Vagina (tissue), 2 donors: ENCODE measurements at places on chromosomes 3 and 15. TPM values are rescaled to one million over a fixed set of nuclear protein-coding genes. Genes with fewer than 3 reads are reported as not detected.

- H3K27ac ChIP-seq: peak overlapping the region; percentile 45
- no peak overlapping the region for H3K4me3 ChIP-seq
- H3K36me3 ChIP-seq: no peaks in the 10 kb centered on the region
- H3K27me3 ChIP-seq: no peaks in the 10 kb centered on the region
Measured at GRCh38 chr15:82178061-82178460, 84.5 kb downstream of the EFL1 start.

DNA sequence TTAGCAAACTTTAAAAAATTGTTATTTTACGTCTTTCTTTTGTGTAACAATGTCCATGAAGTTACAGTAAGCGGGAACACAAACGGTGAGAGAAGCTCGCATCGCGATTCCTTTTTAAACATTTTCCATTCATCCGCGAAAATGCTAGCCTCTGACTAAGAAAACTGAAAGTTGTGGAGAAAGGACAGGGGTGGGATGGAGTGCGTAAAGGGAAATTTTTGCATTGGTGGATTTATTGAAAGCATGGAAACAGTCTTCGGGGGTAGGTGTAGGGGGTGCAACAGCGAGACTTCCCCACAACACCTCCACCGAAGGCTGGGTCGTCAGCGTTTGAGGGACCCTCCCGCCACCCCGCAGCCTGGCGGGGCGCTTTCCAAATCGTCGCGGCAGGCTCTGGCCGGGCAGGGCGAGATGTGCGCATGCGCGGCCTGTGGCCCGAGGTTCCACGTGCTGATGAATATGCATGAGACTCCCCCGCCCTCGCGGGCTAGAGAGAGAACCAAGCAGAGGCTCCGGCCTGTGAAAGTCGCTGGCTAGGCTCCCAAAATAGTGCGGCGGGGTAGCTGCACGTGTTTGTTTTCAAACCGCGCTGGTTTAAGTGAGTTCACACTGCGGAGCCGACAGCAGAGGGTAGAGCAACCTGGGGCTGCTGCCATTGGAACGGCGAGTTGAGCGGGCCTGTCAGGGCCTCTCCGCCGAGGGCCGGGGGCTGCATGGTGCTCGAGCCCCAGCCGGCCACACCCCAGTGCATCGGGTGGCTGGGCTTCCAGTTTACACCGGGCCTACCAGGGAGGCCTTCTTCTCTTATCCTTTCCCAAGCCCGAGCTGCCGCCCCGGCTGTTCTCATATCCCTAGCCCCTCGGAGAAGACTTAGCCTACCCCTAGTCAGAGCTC lies 9.9 kb downstream of the ZIC1 start:
- H3K27me3 ChIP-seq: peaks cover 37% of the 10 kb centered on the region
- peak overlapping the region; percentile 34 for H3K4me3 ChIP-seq
- no peak for DNase-seq
- H3K4me1 ChIP-seq: peaks cover 10% of the 10 kb centered on the region

DNA sequence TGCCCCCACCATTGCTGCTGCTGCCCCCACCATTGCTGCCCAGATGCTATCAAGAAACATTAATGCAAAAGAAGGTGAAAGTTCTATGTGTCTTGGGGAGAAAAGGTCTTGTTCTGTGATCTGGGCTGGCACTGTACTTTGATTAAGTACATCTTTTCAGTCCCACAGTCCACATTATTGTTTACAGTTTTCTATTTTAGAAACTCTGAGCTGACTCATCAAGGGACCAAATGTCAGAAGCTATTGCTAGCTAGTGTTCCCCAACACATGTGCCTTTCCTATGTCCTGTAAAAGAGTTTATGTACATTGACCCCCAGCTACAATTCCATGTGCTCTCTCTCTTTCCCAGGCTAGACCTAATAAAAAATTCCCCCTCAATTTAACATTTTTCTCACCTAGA lies 264.7 kb upstream of the NECTIN3 start:
- H3K36me3 ChIP-seq: no peaks in the 10 kb centered on the region
- H3K27ac ChIP-seq: no peak overlapping the region
- no peaks in the 10 kb centered on the region for H3K27me3 ChIP-seq
- no peak for DNase-seq
- H3K4me3 ChIP-seq: no peak overlapping the region

DNA sequence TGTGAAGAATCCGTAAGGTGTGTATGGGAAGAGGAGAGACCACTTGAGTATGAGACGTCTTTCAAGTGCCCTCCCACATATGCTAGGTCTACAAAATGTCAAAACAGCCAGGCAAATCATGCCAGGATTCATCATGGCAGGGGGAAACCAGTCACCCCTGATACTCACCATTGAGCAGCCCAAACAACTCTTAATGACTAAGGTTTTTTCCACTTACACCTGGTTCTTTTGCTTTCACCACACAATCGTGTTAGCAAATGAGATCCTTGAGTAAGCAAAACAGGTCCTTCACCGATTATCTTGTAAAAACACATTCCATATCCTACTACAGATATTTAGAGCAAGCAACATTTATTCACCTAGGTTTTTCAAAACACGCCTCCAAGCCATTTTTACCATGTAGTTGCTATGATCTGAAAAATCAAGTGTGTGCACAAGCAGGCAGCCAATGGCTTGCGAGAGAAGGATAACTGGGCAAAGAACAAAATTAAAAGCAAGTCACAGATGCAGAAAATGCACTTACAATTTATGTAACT lies 177.5 kb upstream of the LPP start:
- no peaks in the 10 kb centered on the region for H3K27me3 ChIP-seq
- H3K36me3 ChIP-seq: no peaks in the 10 kb centered on the region
- no peak for DNase-seq

GRCh38 chr3:65004306-65004705 lies 316.5 kb upstream of the ADAMTS9 start:
- H3K27me3 ChIP-seq: no peaks in the 10 kb centered on the region
- no peaks in the 10 kb centered on the region for H3K36me3 ChIP-seq
- no peak for DNase-seq
- H3K4me1 ChIP-seq: peaks cover 6% of the 10 kb centered on the region
- no peak overlapping the region for H3K4me3 ChIP-seq

DNA sequence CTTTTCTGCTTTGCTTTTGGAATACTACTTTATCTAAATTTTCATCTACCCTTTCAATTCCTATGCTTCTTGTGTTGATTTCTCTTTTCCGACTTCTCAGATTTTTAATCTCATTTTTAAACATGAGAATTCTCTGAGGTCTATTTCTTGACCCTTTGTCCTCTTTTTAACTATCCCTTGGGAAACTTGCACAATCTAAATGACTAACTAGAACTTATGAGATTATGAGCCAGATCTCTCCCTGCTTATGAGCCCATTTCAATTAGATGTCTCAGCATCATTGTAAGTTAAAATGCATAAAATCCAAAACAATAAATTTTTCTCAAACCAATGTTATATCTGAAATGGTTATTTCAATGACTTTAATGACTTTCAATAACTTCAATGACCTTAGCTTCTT lies 296.9 kb upstream of the AGTR1 start:
- no peaks in the 10 kb centered on the region for H3K4me1 ChIP-seq
- H3K27me3 ChIP-seq: no peaks in the 10 kb centered on the region
- no peak overlapping the region for H3K4me3 ChIP-seq

DNA sequence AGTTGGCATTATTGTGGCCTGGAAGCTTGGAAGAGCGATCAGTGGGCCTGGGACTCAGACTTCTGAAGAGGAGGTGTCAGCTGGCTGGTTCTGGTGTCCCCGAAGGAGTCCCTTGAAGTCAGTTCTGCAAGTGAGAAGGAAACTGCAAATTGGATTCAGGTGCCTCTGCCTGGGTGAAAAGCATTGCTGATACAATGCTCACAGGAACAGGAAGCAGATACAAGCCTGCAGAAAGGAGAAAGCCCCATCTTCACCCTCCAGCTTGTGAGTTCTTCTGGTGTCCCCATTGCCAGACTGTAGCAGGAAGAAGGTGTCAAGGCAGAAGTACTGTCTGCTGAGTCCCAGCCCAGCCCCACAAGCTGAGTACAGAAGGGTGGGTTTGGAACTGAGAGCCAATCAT lies 271.3 kb downstream of the PLOD2 start:
- no peaks in the 10 kb centered on the region for H3K36me3 ChIP-seq
- no peaks in the 10 kb centered on the region for H3K4me1 ChIP-seq
- no peak overlapping the region for H3K27ac ChIP-seq

- no peak for DNase-seq
- H3K36me3 ChIP-seq: no peaks in the 10 kb centered on the region
- peaks cover 27% of the 10 kb centered on the region for H3K4me1 ChIP-seq
- peak overlapping the region; percentile 71 for H3K27ac ChIP-seq
- no peak overlapping the region for H3K4me3 ChIP-seq
Measured at GRCh38 chr3:171875923-171876412, 32.8 kb downstream of the TMEM212 start.

- H3K4me1 ChIP-seq: peaks cover 8% of the 10 kb centered on the region
- H3K27me3 ChIP-seq: no peaks in the 10 kb centered on the region
- no peak for DNase-seq
- H3K4me3 ChIP-seq: no peak overlapping the region
- no peaks in the 10 kb centered on the region for H3K36me3 ChIP-seq
- no peak overlapping the region for H3K27ac ChIP-seq
Measured at GRCh38 chr3:45653205-45653604, 36.0 kb upstream of the SACM1L start.

DNA sequence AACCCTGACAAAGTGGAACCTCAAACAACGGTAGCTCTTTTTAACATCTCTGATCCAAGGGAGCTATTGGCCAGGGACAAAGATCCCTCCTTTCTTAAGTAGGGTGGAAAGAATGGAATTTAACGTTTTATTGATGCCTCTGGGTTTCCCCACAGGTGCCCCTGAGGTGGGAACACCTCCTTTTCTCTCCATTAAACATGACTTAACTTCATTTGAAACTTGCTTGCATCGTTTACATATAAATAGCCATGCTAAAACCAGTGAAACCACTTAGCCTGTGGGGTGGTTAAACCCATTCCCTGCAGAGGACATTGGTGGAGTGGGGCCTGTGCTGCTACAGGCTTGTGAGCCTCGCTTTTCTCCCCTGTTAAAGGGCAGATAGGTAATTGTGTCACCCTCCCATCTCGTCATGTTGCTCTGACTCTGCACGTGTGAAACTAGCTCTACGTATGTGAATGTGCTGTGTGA lies 9.7 kb downstream of the CGNL1 start:
- peaks cover 19% of the 10 kb centered on the region for H3K4me1 ChIP-seq
- no peak overlapping the region for H3K27ac ChIP-seq
- no peak overlapping the region for H3K4me3 ChIP-seq
- no peak for DNase-seq
- H3K27me3 ChIP-seq: no peaks in the 10 kb centered on the region

DNA sequence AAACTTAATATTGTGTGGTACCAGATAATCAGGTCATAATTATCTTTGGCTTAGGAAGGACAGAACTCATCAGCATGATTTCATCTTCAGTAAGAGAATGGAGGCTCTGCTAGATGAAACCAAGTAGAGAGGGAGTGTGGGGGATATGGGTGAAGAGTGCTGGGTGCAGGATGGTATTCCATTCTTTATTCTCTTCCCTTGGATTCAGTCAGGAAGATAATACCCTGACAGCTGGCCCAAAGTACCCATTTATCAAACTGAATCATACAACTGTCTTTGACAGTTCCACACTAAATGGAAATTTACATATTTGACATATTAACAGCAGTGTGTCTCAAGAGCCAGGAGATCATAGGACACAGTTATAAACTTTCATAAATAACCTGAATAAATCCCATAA lies 44.7 kb downstream of the GOLIM4 start:
- no peaks in the 10 kb centered on the region for H3K36me3 ChIP-seq
- H3K27ac ChIP-seq: no peak overlapping the region
- peaks cover 17% of the 10 kb centered on the region for H3K4me1 ChIP-seq

DNA sequence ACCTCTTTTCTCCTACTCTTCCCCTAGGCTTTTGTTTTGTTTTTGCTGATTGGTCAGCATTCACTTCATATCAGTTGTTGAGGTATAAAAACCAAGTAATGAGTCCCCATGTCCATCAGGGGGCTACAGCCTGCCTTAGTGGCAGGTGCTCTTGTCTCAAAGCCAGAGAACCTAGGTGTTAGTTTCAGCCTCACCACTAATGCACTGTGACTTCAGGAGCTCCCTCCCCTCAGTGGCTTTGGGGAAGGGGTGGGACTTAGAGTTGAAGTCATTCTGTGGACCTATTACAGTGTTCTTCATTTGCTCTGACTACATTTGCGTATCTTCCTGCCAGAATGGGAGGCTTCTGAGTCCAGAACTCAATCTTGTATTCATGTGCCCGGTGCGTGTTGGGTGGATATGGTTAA lies 41.6 kb downstream of the NR2C2 start:
- DNase-seq: no peak
- H3K4me3 ChIP-seq: no peak overlapping the region
- H3K36me3 ChIP-seq: no peaks in the 10 kb centered on the region
- H3K4me1 ChIP-seq: peaks cover 28% of the 10 kb centered on the region

- H3K4me1 ChIP-seq: peaks cover 35% of the 10 kb centered on the region
- H3K27me3 ChIP-seq: no peaks in the 10 kb centered on the region
- H3K4me3 ChIP-seq: no peak overlapping the region
- DNase-seq: no peak
- H3K36me3 ChIP-seq: no peaks in the 10 kb centered on the region
Measured at GRCh38 chr15:66730168-66731021, 28.4 kb downstream of the SMAD6 start.

GRCh38 chr3:158333736-158334135 lies 223.8 kb downstream of the RSRC1 start:
- no peaks in the 10 kb centered on the region for H3K27me3 ChIP-seq
- no peak for DNase-seq
- no peak overlapping the region for H3K4me3 ChIP-seq
- no peaks in the 10 kb centered on the region for H3K4me1 ChIP-seq
- H3K36me3 ChIP-seq: no peaks in the 10 kb centered on the region

DNA sequence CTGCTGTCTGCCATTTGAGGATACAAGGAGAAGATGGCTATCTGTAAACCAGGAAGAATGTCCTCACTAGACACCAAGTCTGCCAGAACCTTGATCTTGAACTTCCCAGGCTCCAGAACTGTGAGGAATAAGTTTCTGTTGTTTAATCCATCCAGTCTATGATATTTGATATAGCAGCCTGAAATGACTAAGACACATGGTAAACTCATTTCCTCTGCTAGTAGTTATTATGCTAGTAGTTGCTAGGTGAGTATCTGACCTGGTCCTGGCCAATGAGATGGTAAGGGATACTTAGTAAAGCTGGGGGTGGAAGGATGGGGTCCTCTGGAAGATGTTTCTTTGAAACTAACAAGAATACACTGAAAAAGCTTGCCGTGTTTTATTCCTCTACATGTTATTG lies 280.7 kb upstream of the ARHGEF26 start:
- H3K4me3 ChIP-seq: no peak overlapping the region
- H3K4me1 ChIP-seq: no peaks in the 10 kb centered on the region
- no peak overlapping the region for H3K27ac ChIP-seq
- no peaks in the 10 kb centered on the region for H3K27me3 ChIP-seq
- H3K36me3 ChIP-seq: no peaks in the 10 kb centered on the region

- peaks cover 54% of the 10 kb centered on the region for H3K36me3 ChIP-seq
- peaks cover 26% of the 10 kb centered on the region for H3K4me1 ChIP-seq
Measured at GRCh38 chr15:72199721-72200212, 2.2 kb upstream of the GRAMD2A start.

DNA sequence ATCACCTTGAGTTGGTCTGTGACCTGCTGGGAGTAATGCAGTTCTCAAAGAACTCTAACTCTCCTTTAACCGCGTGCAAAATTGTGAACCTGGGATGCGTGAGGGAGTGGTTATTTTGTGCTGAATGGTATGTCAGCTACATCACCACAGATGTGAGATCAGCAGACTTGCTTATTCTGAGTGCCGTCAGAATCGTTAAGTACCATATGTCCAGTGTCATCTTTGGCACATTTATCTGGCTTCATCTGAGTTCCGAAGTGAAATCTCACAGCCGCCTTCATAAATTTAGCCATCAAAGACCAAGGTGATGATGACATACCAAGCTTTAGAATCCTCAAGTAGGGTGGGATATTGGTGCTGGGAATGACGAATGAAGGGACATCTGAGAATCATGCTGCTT lies 347.2 kb upstream of the TPRG1 start:
- no peak overlapping the region for H3K4me3 ChIP-seq
- peaks cover 19% of the 10 kb centered on the region for H3K4me1 ChIP-seq
- no peak overlapping the region for H3K27ac ChIP-seq

MORF4L1 gene
- 170 TPM for total RNA-seq
